ENCODE measurements at places on chromosomes 6 and 20. TPM values are rescaled to one million over a fixed set of nuclear protein-coding genes. Genes with fewer than 3 reads are reported as not detected.

DNA sequence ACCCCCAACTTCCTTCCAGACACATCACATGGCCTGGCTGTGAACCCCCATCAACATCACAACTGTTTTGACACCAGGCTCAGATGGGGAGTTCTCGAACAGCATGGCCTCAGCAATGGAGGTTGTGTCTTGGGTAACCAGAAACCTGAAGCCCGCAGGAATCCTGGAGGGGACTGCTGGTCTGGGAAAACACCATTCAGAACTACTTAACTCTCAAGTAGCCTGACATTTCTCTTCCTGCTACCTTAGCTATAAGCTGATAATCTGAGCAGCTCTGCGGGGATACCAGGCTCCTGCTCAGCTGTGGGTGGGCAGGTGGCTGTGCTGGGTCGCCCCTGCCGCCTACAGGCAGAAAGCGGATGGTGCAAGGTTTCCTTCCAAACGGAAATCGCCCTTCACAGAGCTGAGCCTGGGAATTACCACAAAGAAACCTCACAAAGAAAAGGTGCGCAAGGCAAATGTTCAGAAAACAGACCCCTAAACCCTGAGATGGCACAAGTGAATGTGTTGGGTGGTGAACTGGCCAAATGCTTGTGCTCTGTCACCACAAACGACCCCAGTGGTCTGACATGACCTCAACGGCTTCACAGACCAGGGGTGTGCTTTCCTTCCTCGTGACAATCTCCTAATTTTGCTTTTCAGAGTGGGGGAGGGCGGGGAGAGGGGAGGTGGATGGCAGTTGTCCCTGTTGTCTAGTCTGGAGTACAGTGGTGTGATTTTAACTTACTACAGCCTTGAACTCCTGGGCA lies 29.5 kb downstream of the SNX5 start:
- DNase-seq: peak; percentile 76

- DNase-seq: no peak
Observed at GRCh38 chr20:19252451-19253120, 40.1 kb downstream of the SLC24A3 start.

DNA sequence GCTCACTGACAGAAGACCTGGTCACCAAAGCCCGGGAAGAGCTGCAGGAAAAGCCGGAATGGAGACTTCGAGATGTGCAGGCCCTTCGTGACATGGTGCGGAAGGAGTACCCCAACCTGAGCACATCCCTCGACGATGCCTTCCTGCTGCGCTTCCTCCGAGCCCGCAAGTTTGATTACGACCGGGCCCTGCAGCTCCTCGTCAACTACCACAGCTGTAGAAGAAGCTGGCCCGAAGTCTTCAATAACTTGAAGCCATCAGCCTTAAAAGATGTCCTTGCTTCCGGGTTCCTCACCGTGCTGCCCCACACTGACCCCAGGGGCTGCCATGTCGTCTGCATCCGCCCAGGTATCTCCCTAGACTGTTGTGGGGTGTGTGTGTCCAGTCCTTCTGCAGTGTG lies 4.4 kb downstream of the TTPAL start:
- DNase-seq: no peak

DNA sequence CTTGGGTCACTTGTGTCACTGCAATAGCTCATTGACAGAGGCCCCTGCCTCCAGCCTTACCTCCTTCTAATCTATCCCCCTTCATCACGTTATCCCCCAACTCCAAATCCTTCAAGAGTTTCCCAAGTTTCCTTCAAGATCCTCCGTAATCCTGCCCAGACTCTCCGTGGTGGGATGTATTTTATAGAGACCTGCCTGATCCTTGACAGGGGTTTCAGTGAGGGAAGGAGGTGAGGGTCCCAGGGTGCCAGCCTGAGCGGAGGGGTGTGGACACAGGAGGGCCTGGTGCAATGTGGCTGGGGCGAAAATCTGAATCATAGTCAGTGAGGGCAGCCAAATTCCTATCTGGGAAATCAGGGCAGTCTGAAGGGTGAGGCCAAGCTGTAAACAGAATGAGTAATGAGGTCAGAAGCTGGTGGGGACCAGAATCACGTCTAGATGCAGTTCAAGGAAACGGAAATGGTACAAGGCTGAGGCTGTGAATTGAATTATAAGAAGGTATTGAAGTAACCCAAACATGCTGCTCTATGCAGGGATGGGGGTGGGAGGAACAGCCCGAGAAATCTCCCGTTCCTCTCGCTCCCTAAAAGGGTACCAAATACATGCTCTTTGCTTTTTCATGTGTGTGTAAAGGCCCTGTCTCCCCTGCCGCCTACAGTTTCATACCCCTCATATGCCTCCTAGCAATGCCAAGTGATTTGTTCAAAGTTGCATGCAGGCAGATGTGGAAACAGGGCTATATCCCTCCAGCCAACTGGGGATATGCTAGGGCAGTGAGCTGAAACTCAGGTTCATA lies 35.4 kb upstream of the PIM1 start:
- no peak for DNase-seq

GRCh38 chr6:144262470-144263369 lies 22.4 kb upstream of the UTRN start:
- DNase-seq: no peak

DNA sequence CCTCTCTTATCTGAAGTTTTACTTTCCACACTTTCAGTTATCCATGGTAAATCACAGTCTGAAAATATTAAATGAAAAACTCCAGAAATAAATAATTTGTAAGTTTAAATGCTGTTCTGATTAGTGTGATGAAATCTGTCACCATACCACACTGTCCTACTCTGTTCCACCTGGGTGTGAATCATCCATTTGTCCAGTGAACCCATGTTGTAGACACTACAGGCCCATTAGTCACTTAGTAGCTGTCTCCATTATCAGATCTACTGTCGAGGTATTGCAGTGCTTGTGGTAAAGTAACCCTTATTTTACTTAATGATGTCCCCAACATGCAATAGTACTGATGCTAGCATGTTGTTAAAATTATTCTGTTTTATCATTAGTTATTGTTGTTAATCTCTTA lies 29.2 kb upstream of the MMS22L start:
- no peak for DNase-seq

- no peak for DNase-seq
Observed at GRCh38 chr20:11895861-11896387, 21.8 kb upstream of the BTBD3 start.

DNA sequence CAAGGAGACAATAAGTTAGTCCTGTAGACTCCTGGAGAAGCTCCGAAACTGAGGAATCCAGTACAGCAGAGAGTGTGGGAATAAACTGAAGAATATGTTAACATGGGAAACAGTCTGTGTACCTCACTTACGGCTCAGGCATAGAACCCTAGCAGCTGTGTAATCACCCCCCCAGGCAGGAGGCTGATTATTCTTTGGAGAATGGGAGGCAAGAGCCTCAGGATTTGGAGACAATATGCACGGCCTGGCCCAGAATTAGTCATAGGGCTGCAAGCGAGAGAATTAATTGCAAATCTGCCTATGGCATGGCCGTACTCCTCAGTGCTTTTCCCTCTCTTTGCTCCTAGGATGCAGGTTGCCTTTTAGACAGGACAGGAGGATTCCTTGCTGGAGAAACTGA lies 27.5 kb upstream of the FYN start:
- DNase-seq: no peak

DNA sequence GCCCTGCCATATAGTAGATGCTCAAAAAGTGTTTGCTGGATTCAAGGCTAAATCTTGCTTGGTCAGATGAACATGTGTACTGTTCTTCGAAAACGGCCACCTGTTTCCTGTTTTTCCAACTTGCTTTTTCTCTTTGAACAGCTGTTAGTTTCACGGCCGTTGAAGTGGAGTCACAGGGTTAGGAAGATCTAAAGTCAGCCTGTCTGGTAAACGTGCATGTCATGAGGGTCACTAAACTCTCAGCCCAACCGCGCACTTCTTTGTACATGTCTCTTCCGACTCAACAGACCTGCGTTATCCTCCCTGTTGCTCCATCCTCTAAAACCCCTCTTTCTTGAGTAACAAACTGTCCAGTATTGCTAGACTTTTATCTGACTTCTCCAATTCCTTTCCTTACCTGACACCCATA lies 93.2 kb upstream of the MAN1A1 start:
- peak; percentile 4 for DNase-seq

DNA sequence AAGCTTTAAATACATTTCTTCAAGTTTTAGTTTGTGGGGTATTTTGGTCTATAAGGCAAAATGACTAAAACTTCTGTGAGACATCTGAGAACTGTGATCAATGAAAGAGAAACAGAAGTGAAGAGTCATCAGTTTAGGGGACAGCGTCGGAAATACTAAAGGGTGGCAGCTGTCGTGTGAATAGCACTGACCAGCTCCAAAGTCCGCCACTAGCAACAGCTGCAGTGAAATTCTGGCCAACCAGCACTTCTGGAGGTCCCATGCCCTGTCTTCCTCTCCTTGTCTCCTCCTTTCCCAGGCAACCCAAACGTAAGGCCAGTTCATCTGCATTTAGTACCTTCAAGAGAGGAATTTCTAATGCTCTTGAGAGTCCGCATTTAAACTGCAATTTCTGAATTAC lies 87.5 kb downstream of the DACT2 start:
- peak; percentile 39 for DNase-seq

DNA sequence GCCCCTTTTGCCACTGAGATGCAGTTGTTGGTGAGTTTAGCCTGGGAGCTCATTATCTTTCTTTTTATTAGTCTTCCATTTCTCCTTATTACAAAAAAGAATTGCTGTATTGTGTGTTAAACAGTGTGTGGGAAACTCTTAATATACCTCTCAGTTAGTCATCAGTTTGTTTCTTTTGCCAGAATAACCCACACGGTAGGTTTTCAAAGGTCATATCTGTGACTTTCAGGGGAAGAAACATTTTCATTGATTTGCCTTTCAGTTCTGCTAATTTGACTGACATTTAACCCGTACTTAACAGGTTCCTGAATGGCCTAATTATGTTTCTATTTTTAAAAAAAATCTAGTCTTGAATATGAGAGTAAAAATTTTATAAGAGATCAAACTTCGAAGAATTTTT lies 145.3 kb downstream of the KHDC1L start:
- DNase-seq: no peak

- no peak for DNase-seq
Observed at GRCh38 chr6:28653876-28654275, 128.2 kb downstream of the GPX5 start.

GRCh38 chr6:123895806-123896205 lies 92.1 kb downstream of the NKAIN2 start:
- DNase-seq: no peak

DNA sequence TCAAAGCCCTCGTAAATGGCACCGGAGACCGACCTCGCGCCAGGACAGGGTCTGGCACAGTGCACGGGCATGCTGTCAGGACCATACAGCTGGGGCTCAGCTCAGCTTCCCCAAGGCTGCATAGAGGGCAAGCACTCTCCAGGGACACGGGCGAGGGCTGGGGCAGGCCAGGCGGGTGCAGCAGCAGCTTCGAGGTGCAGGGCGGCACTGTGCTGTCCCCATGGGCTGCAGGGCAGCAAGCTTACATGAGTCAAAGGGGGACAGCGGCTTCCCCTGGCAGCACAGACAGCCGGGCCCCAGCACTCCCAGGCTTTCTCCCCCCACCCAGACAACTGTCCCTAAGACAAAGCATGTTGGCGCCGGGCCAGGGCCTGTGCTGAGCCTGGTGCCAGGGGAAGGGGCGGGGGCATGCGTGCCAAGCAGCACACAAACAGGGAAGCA lies 25.7 kb downstream of the PSMG4 start:
- DNase-seq: no peak

DNA sequence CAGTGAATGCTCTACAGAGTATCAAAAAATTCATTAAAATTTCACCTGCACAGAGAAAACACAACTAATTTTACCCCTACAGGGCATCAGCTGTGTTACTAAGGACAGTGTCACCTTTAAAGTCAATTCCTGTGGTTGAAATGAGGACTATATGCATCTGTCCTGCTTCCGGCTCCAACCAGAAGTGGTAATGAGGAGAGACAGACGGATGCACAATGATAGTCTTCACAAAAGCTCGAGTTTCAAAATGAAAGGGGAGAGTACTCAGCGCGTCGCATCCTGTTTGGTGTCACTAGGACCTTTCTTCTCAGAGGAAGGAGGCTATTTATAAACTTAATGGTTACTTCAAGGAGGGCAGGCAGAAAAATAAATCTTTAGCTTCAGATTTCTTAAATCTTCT lies 86.5 kb downstream of the LYRM4 start:
- DNase-seq: no peak

GRCh38 chr6:135537741-135538301 lies 40.3 kb upstream of the AHI1 start:
- no peak for DNase-seq

DNA sequence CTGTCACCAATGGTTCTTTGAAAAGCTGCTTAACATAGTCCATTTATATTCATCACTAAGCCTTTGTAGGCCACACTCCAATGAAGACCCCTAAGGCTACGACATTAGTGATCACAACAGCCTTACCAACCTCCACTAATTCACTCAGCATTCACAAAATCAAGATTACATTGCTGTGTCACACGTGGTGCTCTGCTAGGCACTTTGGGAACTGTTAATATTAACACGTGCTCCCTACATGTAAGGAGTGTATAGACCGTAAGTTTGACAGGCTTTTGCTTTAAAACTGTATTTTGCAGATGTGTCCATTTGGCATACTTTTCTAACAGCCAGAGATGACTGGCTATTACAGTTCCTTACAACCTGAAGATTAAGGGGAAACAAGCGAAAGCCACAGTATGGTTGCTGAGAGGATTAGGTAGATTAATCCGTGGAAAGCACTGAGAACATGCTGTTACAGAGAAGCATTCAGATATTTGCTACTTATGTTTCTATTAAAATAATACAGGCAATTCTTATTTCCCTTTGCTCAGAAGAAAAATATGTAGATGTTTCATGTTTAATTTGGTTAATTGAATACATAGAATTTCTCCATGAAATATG lies 69.7 kb downstream of the SAMD3 start:
- DNase-seq: no peak

DNA sequence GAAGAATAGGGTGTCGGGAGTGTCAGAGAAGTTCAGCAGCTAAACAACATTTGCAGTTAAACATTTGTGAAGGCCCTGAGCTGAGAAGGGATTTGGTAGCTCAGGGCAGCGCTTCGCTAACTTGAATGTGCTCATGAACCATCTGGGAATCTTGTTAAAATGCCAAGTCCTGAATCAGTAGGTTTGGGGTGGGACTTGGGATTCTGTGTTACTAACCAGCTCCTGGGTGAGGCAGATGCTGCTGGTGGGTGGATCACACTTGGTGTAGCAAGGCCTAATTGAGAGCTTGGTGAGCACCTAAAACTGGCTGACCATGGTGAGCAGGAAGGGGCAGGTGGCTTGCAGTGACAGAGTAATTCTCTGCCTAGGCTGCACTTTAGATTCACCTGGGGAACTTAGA lies 5.9 kb downstream of the PTPRA start:
- DNase-seq: no peak

- DNase-seq: no peak
Observed at GRCh38 chr6:43469947-43470346, 7.4 kb upstream of the TJAP1 start.

- no peak for DNase-seq
Observed at GRCh38 chr6:12048609-12049008, 36.5 kb downstream of the HIVEP1 start.

- no peak for DNase-seq
Observed at GRCh38 chr20:40639676-40640355, 49.2 kb downstream of the MAFB start.

GRCh38 chr6:158439255-158439654 lies 120.6 kb upstream of the TMEM181 start:
- no peak for DNase-seq

Gene TREML2
- total RNA-seq: not detected

Gene MTO1
- total RNA-seq: 45.3 TPM

Gene MOG
- total RNA-seq: not detected

Gene MAS1
- total RNA-seq: not detected

Gene ADGRG6
- 83.6 TPM for total RNA-seq

Gene TMEM244
- not detected for total RNA-seq

Gene PAK5
- not detected for total RNA-seq

Gene SIRPD
- not detected for total RNA-seq

Gene TCP1
- 677 TPM for total RNA-seq

Measured in HepG2 (cell line).